ENCODE measurements at places on chromosomes 3 and 15.

- DNase-seq = no peak
Measured at GRCh38 chr3:52428151-52429005, 16.5 kb downstream of the SEMA3G start.

GRCh38 chr15:81182756-81183438 lies 13.8 kb upstream of the IL16 start:
- DNase-seq = no peak

GRCh38 chr3:71120012-71120411 lies 463.5 kb downstream of the FOXP1 start:
- DNase-seq = no peak

DNA sequence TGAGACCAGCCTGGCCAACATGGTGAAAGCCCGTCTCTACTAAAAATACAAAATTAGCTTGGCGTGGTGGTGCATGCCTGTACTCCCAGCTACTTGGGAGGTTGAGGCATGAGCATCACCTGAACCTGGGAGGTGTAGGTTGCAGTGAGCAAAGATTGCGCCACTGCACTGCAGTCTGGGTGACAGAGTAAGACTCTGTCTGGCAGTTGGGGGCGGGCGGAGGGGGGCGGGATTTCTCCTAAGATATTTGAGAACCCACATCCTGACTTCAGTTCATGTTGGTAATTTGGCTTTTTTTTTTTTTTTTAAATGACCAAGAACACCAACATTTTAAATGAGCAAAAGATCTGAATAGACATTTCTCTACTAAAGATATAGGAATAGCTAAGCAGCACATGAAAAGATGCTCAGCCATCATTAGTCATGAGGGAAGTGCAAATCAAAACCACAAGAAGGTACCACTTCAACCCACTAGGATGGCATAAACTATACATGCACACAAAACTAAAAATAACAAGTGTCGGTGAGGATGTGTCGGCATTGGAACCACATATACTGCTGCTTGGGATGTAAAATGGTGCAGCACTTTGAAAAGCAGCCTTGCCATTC lies 75.6 kb upstream of the LMOD3 start:
- DNase-seq = no peak

DNA sequence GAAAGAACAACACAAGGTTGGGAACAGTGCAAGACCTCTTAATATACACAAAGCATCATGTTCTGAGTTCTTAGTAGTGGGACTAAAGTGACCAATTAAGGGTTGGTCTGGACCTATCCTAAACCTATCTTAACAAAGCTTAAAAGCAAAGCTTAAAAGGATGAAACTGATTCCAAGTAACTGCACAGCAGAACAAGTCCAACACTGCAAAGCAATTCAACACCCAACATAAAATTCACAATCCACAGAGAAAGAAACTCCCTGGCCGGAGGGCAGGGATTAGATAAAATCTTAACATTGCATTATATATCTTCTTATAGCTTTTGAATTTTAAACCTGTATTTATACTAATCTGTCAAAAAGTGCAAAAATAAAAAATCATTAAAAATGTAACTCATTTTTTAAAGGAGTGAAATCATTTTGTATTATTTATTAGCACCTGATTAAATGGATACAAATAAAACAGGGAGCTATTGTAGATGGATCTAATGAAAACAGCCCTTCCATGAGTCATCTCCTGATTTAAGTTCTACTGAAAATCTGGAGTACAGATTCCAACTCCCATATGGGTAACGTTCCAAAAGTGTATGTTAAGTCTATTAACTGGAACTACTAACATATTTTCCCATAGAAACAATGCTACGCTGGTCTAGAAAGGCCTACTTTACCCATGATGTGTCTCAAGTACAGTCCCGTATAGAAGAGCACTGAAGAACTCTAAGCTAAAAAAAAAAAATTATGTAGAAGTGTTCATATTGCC lies 34.9 kb downstream of the PIK3R4 start:
- DNase-seq = no peak

Measured in stimulated activated CD8-positive, alpha-beta memory T cell treated with anti-CD3 and anti-CD28 coated beads, Interleukin-15, amount 100 ng/mL, for 1 hour (primary cell).